ENCODE measurements at places on chromosomes 16 and 17.

DNA sequence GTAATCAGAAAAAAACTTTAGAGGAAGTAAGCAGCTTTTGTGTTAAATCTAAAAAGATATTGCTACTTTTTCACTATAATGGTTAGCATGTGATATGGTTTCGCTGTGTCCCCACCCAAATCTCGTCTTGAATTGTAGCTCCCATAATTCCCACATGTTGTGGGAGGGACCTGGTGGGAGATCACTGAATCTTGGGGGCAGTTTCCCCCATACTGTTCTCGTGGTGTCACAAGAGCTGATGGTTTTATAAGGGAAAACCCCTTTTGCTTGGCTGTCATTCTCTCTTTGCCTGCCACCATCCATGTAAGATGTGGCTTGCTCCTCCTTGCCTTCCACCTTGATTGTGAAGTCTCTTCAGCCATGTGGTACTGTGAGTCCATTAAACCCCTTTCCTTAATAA, 117.1 kb downstream of the KCNJ2 start:
- no peak for DNase-seq

DNA sequence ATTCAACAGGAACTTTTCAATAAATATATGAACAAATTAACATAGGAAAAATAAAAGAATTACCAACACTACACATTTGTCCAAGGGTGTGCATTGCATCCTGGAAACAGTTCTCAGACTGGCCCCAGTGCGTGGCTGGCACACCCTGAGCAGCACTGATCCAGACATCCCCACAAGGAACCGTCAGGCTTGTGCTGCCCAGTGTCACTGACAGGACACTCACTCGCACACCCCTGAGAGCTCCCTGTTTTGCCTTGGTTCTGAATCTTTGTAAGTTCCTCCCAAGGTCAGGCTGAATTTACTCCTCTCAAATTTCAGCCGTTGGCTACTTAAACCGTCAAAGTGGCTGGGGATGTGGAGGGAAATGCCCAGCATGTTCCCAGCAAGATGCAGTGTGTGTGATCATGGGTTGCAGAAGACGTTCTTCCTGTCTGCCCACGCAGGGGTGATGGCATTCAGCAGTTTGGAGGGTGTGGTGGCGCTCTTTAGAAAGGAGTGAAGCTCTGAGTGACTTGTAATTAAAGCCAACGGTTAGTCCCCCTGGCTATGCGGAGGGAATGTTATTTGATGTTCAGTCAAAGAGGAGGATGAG, 1.7 kb downstream of the MT2A start:
- DNase-seq = peak; percentile 50

DNA sequence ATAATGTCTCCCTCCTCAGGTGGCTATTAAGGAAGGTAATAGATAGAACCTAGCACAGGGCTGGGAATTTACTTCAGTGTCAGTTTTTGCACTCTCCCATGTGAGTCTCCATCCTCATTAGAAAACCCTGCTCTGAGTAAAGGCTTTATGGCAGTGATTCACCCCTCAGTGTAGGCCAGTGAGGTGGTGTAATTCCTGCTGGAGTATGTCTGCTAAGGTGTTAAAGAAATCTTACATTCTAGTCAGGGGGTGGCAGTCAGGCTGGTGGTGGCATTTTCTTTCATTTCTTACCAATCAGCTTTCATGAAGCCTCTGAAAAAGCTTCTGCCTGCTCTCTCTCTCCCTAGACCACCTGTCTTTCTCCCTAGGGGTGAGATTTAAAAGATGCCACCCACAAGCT, 138.8 kb upstream of the CCL2 start:
- no peak for DNase-seq

DNA sequence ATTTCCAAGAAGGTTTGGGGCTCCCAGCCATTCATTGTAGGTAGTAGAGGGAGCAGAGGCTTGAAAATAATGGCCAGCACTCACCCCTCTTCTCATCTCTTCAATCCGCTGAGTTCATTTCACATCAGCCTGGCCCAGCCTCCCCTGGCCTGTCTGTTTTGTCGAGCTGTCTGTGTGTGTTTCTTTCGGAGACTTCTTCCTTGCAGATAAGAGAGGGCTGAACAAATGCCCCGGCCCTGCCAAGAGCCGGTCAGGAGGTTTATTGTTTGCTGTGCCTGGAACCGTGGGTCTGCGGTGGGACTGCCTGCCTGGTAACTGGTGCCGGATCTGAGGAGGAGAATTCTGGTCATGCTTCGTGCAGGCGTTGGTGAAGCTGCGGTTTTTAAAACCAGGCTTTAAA, 3.4 kb downstream of the VPS4A start:
- no peak for DNase-seq

DNA sequence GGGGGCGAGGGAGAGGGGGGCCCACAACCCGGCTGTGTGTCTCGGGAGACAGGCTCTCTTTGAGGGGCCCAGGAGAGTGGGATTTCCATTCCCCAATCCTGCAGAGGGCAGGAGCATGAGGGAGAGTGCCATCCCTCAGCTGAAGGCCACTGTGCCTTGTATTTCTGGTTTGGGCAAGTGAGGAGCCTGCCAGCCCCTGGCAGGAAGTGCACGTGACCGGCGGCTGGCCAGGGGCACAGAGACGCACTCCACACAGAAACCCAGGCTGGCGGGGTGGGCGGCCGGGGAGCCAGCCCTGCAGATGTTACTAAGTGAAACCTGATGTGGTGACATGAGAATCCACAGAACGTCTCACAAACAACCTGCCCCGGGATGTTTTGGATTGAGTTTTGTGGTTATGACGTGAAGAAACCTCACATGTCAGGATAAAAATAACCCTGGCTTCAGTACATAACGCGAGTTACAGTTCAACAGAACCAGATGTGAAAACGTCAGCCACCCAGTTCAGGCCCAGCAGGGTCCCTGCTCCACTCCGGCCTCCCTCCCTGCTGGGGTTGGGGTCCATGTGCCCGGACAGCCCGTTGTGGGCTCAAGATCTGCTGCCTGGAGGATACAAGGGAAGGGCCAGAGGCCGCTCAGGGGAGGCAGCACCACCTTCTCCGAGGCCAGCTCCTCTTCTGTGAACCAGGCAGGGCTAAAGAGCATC, 51.7 kb upstream of the MTSS2 start:
- DNase-seq = no peak

DNA sequence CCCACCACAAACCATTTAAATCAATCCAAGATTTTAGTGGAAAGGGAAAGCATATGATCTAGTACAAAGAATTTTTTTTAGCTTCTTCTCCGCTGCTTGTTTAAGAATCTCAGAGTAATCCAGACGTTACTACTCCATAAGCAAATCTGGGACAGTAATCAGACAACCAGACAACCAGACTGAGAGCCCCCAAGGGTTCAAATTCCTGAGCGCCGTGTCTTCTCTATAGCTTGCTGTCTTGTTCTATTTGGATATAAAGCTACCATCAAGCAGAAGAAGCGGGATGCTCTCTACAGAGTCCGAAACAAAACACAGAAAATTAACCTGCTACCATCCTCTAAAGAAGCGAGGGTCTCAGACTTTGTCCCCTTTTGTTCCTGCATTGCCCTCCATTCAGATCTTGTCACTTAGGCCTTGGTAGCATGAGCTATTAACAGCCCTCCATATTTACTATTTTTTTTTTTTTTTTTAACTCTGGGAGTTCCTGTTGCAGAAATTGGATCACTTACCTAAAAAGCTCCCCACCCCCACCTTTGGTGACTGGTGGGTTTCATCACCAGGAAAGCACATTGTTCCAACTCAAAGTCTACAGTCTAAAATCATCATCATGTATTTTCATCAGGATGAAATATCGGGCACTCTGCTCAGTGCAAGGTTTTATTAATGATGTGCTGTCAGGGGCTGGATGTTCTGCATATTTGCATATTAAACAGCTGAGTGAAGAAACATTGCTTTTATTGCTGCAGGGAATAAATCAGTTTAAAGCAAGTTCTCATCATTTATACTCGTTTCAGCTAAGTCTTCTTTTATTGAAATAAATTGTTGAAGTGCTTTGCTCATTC, 576.7 kb downstream of the WWOX start:
- DNase-seq = no peak

DNA sequence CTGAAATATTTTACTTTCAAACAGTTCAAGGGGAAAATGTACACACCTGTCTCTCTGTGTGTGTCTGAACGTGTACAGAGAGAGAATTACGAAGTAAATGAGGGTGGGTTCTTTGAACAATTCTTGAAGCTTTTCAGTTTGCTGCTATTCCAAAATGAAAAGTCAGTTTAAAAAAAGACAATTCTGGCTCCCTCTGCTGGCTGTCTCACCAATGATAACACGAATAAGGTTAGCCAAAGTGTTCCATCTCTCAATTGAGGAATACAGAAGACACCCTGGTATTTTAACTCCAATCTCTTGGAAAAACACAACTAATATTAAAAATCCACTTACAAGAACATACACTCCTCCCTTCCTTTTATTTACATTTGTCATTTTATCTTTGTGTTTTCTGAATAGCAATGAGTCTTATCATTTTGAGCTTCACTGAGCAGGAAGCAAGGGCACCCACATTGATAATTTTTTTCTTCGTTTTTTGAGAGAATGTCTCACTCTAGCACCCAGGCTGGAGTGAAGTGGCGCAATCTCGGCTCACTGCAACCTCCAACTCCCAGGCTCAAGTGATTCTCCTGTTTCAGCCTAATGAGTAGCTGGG, 20.5 kb downstream of the EFTUD2 start:
- DNase-seq = peak; percentile 16

DNA sequence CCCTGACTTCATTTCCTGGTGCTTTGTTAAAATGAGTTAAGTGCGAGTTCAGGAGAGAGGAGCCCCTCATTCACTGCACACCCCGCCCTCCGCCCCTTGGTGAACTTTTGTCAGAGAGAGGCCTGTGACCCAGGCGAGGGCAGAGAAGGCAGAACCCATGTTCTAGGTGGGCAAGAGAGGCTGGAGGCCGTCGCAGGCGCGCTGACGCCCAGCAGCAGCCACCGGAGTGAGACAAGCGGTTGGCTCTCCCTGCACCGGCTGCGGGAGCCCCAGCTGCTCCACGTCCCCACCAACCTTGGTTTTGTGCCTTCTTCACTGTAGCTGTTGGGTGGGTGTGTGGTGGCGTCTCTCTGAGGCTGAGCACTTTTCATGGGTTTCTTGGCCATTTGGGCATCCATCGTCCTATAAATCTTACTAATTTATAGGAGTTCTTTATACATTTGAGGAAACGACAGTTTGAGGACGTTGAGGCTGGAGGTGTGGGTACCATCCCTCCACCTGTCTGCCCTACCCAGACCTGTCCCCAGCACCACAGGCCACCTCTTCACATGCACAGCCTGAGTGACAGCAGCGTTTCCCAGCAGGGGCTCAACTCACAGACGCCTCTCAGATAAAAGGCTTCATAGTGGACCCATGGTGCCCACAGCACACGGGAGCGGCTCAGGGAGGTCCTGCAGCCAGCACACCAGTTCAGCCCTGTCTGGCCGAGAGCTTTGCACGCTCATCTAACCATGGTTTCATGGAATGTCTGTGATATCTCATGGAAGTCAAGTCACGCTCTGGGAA, 45.2 kb upstream of the CBFA2T3 start:
- no peak for DNase-seq

DNA sequence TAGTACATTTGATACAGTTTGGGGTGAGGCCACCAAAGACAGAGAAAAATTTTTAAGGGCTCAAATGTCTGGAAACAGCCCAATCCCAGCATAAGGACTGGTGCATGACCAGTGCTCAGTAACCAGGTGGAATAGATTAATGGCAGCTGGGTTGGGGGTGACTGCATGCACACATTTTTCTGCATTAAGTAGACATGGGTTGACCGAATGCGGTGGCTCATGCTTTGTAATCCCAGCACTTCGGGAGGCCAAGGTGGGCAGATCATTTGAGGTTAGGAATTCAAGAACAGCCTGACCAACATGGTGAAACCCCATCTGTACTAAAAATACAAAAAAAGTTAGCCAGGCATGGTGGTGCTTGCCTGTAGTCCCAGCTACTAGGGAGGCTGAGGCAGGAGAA, 121.1 kb upstream of the HSBP1 start:
- no peak for DNase-seq

- no peak for DNase-seq
Measured at GRCh38 chr17:9355846-9356245, 219.8 kb downstream of the STX8 start.

- DNase-seq = no peak
Measured at GRCh38 chr16:61596655-61597054, 439.6 kb downstream of the CDH8 start.

- DNase-seq = no peak
Measured at GRCh38 chr17:13704333-13704732, 102.6 kb upstream of the HS3ST3A1 start.

DNA sequence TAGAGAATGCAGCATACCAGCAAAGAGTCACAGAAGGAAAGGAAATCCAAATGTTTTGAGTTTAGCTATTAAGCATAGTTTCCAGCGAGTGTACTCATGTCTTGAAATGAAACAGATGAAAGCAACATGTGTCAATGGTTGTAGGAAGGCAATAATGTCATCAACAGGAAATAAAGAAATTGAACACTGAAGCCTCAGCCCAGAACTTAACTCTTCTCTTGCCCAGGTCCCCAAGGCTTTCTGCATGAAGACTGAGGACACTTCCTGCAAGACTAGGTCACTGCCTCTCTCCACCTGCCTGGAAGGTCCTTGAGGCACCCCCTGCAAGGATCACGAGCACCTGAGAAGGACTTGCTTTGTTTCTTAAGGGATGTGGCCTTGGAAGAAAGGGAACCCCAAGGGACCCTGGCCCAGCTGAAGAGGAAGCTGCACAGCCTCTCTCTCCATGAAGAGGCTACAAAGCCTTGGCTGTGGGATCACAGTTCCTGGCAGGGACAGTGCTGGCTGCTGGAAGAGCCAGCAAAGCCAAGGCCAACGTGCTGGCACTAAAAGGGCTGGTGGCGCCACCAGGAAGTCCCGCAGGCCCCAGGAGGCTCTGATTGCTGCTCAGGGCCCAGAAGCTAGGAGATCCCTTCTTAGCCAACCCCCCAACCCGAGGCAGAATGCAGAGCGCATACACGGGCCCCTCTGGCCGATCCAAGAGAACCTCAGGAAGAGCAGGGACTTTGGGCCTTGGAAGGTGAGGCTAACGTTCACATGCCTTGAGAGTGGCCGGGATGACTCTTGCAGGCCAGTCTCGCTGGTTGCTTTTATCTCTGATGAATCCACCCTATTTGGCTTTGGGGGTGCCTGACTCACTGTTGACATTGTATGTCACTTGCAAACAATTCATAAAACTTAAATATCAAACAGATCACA, 23.4 kb upstream of the AXIN2 start:
- DNase-seq = no peak

- no peak for DNase-seq
Measured at GRCh38 chr17:66507103-66507923, 204.9 kb downstream of the PRKCA start.

- no peak for DNase-seq
Measured at GRCh38 chr16:22665048-22665797, 148.7 kb upstream of the HS3ST2 start.

- DNase-seq = peak; percentile 71
Measured at GRCh38 chr17:80285237-80285920, 24.7 kb downstream of the RNF213 start.

DNA sequence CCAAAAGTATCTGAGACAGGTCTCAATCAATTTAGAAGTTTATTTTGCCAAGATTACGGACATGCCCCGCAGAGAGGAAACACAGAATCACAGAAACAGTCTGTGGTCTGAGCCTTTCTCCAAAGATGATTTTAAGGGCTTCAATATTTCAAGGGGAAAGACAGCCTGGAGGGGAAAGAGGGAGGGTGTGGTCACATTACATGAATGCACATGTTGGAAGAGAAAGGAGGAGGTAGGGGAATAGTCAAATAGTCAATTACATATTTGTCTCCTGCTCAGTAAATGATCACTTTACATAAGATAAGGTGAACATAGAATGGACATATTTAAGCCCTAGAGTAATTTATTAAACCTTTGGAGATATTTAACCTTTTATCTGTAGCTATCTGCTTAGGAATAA, 12.3 kb downstream of the UNC45B start:
- no peak for DNase-seq

- DNase-seq = no peak
Measured at GRCh38 chr16:80231121-80231520, 309.7 kb upstream of the DYNLRB2 start.

GRCh38 chr17:29613856-29614255, 8.9 kb downstream of the CORO6 start:
- no peak for DNase-seq

Measured in trophoblast cell (in vitro differentiated cells and primary cell).